ENCODE measurements at places on chromosomes 1 and 21.
A peak's percentile ranks its signal among the peaks of the same experiment; 100 is the strongest.

DNA sequence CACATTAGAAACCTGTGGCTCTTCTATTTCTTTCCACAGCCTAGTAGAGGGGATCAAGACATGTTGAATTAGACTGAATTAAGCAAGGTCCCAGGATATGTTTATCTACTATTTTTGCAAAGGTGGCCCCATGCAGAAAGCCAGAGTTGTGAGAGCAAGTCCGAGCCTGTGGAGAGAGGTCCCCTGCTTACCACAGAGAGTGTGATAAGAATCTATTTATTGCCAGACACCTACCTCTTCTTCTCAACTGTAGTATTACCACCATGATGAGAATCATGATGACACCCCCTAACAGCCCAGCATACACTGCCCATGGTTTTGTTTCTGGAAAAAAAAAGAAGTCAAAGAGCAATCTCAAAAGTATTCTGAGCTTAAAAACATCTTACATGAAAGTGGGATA, 23.0 kb downstream of the SLAMF1 start:
- H3K4me3 ChIP-seq: peak overlapping the region; percentile 78
- H3K4me1 ChIP-seq: peaks cover 80% of the 10 kb centered on the region

DNA sequence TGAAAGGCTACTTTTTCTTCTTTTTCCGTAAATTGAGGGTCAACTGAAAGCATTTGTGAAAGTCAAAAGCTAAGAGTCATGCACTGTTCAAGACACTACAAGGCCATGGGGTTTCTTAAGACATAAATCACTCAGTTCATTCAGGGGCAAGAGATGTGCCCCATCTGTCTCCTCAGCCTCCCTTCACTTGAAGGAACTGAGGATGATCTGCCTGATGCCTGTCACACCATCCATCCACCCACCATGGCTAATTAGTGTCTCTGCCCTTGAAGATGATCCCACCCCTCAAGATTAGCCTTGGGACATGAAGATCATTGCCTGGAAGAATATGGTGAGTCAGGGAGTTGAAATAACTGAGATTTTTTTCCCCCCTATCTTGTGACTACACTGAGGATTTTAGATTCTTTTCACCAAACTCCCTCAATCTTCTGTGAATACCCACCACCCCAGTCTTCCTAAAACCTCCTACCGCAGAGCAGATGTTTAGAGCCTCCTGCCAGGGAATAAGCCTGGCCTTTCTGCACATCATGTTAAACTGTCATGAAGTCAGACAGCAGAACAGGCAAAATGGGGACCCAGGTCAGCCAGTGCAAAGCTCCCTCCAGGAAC, 88.6 kb upstream of the LMO4 start:
- H3K4me1 ChIP-seq: no peaks in the 10 kb centered on the region
- no peak overlapping the region for H3K4me3 ChIP-seq
- H3K27ac ChIP-seq: no peak overlapping the region
- peaks cover 37% of the 10 kb centered on the region for H3K27me3 ChIP-seq
- no peaks in the 10 kb centered on the region for H3K36me3 ChIP-seq

DNA sequence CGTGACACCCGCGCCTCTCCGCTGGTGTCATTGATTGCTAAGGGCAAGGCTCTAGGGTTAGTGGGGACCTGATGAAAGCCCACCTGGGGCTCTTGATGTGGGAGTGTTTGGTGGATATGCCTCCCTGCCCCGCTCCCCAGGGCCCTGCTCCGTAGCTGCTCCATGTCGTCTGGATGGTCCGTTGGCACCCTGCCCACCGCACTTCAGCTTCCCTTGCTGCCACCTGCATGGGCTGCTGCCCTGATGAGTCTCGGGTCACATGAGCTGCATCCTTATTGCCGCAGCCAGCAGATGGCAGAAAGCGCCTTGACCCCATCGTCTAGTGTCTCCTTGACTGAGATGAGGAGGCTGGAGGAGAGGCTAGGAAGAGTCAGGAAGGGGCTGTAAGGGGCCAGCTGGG, 439.4 kb downstream of the CAMTA1 start:
- H3K4me1 ChIP-seq: no peaks in the 10 kb centered on the region
- H3K36me3 ChIP-seq: no peaks in the 10 kb centered on the region
- no peak overlapping the region for H3K4me3 ChIP-seq

GRCh38 chr1:204507317-204508105, 8.7 kb upstream of the MDM4 start:
- peak; percentile 25 for DNase-seq
- peaks cover 30% of the 10 kb centered on the region for H3K4me1 ChIP-seq
- peaks cover 10% of the 10 kb centered on the region for H3K27me3 ChIP-seq
- peak overlapping the region; percentile 100 for H3K27ac ChIP-seq

DNA sequence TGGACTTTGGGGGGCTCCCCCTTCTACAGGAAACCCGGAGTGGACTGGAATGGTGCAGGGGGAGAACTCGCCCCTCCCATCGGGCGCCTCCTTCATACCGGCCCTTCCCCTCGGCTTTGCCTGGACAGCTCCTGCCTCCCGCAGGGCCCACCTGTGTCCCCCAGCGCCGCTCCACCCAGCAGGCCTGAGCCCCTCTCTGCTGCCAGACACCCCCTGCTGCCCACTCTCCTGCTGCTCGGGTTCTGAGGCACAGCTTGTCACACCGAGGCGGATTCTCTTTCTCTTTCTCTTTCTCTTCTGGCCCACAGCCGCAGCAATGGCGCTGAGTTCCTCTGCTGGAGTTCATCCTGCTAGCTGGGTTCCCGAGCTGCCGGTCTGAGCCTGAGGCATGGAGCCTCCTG, at the start of gene TNFRSF14:
TSS of gene TNFRSF14 (plus strand) at position 95 of the 401 bp plus-strand sequence. CDS start at position 389, 294 bp downstream.
- H3K4me3 ChIP-seq: peak within 1 kb of the TSS; percentile 98
- peaks cover 35% of the 10 kb centered on the region for H3K36me3 ChIP-seq
- DNase-seq: peak; percentile 67
- H3K27me3 ChIP-seq: no peaks in the 10 kb centered on the region

- DNase-seq: no peak
- no peak overlapping the region for H3K4me3 ChIP-seq
- no peaks in the 10 kb centered on the region for H3K4me1 ChIP-seq
- H3K27me3 ChIP-seq: no peaks in the 10 kb centered on the region
- no peak overlapping the region for H3K27ac ChIP-seq
Observed at GRCh38 chr1:10657088-10657847, 139.2 kb downstream of the CASZ1 start.

DNA sequence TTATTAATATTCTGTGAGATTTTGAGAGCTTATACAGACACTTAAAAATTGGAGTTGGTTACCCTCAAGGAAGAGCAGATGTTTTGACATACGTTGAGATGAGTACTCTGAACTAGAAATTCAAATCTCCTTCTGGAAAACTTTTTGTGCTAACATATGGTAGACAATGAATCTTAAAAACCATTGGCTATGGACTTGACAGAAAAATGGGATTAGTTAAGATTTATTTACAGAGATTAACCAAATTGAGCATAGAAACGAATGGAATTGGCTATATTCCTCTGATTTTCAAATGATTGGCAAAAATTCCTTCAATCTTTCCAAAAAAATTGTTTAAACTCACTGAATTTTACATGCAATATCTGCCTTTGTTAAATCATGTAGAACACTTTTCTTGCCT, 1392.9 kb downstream of the BRINP3 start:
- no peak for DNase-seq
- H3K4me1 ChIP-seq: no peaks in the 10 kb centered on the region
- H3K27ac ChIP-seq: no peak overlapping the region
- H3K36me3 ChIP-seq: no peaks in the 10 kb centered on the region
- no peaks in the 10 kb centered on the region for H3K27me3 ChIP-seq

- H3K4me3 ChIP-seq: no peak overlapping the region
- H3K4me1 ChIP-seq: no peaks in the 10 kb centered on the region
- peaks cover 77% of the 10 kb centered on the region for H3K27me3 ChIP-seq
- H3K27ac ChIP-seq: no peak overlapping the region
- no peaks in the 10 kb centered on the region for H3K36me3 ChIP-seq
Observed at GRCh38 chr1:229897501-229897900, 169.5 kb upstream of the GALNT2 start.

- H3K4me3 ChIP-seq: peak overlapping the region; percentile 29
- H3K36me3 ChIP-seq: no peaks in the 10 kb centered on the region
- no peak for DNase-seq
- peaks cover 15% of the 10 kb centered on the region for H3K4me1 ChIP-seq
Observed at GRCh38 chr1:155218854-155219591, 10.5 kb downstream of the MTX1 start.

GRCh38 chr1:13927736-13928135, 227.7 kb downstream of the PRDM2 start:
- no peak for DNase-seq
- no peak overlapping the region for H3K4me3 ChIP-seq
- H3K4me1 ChIP-seq: no peaks in the 10 kb centered on the region
- H3K27ac ChIP-seq: no peak overlapping the region
- no peaks in the 10 kb centered on the region for H3K36me3 ChIP-seq

DNA sequence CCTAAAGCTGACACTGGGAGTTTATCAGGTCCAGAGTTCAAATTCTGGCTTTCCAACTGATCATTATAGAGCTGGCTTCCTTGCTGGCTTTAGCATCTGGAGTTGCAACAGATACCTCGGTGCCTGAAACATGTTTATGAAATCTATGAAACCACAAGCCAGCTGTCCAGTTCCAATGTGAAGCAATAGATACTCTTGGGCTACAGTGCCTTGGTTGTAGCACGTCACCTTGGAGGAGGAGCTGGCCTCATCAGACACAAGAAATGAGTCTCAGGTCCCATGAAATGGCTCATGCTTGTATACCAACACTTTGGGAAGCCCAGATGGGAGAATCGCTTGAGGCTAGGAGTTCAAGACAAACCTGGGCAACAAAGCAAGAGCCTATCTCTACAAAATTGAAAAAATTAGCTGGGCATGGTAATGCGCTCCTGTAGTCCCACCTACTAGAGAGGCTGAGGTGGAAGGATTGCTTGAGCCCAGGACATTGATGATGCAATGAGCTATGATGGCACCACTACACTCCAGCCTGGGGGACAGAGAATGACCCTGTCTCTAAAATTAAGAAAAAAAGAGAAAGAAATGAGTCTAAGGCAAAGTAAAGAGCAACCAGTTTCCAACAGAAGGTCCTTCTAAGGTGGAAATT, 132.5 kb upstream of the ZNF648 start:
- no peaks in the 10 kb centered on the region for H3K4me1 ChIP-seq
- no peaks in the 10 kb centered on the region for H3K36me3 ChIP-seq
- DNase-seq: no peak
- H3K4me3 ChIP-seq: no peak overlapping the region

All from effector memory CD8-positive, alpha-beta T cell (primary cell).